ENCODE measurements at places on chromosomes 3 and 15.

- no peak for DNase-seq
Measured at GRCh38 chr3:174931473-174932353, 72.6 kb downstream of the NAALADL2 start.

GRCh38 chr3:16118396-16118795, 56.1 kb upstream of the GALNT15 start:
- no peak for DNase-seq

DNA sequence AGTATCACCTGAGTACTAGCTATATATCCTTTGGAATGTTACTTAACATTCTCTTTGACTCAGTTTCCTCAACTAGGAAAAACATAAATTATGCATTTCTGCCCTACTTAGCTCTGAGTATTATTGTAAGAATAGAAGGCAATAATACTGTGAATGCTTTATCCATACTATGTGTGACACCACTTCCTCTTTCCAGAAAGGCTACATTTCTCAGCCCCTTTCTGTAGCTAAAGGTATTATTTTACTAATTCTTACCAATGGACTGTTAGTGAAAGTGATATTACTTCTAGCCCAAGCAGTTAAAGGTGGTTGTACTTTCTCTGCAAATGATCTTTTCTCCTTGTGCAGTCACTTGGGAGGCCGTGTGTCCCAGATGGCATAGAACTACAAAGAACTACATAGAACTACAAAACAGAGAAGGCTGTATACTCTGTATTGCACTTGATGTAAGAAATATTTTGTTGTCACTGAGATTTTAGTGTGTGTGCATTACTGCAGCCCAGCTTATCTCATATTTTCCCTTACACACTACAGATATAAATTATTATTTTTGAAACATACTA, 35.1 kb downstream of the MYH15 start:
- DNase-seq: no peak

- DNase-seq: no peak
Measured at GRCh38 chr15:55917881-55918296, 75.5 kb downstream of the NEDD4 start.

- DNase-seq: no peak
Measured at GRCh38 chr3:86934851-86935250, 56.1 kb downstream of the VGLL3 start.

DNA sequence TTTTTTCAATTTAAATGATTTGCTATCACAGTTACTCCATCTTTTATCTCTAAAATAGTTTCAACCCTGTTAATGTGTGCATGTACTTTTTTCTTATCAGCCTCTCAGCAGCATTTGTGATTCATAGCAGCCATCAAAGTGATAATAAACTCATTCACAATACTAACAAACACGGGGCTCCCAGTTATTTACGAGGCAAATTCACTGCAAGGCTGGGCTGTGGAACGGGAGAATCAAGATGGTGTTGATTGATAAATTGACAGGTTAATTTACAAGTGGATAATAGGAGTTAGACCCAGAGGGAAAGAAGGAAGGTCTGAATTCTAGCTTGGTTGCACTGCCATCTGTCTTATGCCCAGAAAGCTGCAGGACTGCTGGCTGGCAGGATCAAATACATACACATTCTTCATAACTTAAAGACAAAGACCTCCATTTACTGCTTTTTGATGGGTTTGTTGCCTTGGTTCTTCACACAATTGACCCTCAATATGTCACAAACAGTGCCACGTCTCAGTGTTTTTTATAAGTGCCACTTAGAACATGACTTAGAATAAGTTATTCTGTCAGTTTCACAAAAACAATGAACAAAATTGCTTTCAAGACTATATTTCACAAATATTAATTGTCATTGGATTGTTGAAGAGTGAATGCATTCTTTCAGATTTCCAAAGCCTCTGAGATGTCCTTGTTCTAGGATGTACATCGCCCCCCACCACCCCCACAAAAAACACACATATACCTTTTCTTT, 562.8 kb downstream of the NR2F2 start:
- no peak for DNase-seq

GRCh38 chr3:156135921-156136638, 15.7 kb downstream of the KCNAB1 start:
- no peak for DNase-seq

GRCh38 chr15:68370768-68371151, 61.2 kb downstream of the ITGA11 start:
- DNase-seq: no peak

- DNase-seq: no peak
Measured at GRCh38 chr15:49978121-49978520, 140.9 kb downstream of the ATP8B4 start.

DNA sequence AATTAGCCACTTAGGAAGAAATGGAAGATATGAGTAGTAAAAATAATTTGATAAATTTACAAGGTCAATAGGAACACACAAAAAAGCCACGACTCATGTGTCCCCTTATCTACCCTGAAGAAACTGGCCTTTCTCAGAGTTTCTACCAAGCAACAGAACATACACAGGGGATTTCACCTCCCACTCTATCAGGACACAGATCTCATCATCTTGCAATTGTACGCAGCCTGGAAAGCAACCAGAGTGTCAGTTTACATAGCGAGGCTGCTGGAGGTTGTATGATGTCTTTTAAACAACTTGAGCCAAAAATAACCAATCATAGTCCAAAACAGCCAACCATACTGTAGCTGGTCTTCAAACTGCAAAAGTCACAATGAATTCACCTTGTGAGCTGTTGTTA, 19.7 kb upstream of the LMOD3 start:
- DNase-seq: no peak

GRCh38 chr3:163779396-163780344, 1298.6 kb downstream of the SI start:
- DNase-seq: no peak
